ENCODE measurements at places on chromosomes 12 and 14. TPM values are rescaled to one million over a fixed set of nuclear protein-coding genes. Genes with fewer than 3 reads are reported as not detected.

Gene SDS
- 0.25 TPM for total RNA-seq

Gene FAM90A1
- total RNA-seq: 0.10 TPM

Gene ADGRD1
- 0.05 TPM for total RNA-seq

Gene TUNAR
- 0.69 TPM for total RNA-seq

Gene KLRG1
- total RNA-seq: 1.1 TPM

Gene NAP1L1
- 481 TPM for total RNA-seq

Gene CCDC77
- total RNA-seq: 10.2 TPM

Gene ACSM4
- total RNA-seq: not detected

Gene NOS1
- not detected for total RNA-seq

Gene MANSC4
- not detected for total RNA-seq
